Stimulated activated CD8-positive, alpha-beta memory T cell treated with anti-CD3 and anti-CD28 coated beads, Interleukin-15, amount 100 ng/mL, for 24 hours (primary cell): ENCODE measurements at places on chromosomes 2 and 18.

DNA sequence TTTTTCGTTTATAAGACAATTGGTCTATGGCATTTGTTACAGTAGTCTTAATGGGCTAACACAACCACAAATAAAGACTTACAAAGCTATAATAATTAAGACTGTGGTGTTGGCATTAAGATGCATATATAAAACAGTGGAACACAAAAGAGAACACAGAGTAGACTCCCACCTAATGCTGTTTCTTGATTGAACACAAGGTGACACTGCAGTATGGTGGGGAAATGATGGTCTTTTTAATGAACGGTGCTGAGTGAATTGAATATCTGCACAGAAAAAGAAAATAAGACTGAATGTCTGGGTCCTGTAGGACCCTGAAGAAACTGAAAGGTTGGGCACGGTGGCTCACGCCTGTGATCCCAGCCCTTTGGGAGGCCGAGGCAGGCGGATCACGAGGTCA lies 1136.6 kb upstream of the NXPH2 start:
- no peak for DNase-seq

DNA sequence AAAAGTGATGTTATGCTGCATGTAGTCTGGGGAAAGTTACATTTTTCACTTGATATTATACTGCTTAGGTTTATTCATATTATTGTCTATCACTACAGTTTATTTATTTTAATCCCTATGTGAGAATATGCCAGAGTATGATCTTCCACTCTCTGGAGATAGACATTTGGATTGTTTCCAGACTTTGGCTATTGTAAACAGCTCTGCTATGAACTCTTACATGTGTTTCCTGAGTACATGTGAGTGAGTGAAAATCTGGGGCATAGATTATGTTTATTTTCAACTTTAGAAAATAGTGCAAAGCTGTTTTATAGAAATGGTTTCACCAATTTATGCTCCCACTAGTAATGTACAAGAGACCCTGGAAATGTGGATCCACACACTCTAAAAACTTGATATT lies 49.0 kb upstream of the EPAS1 start:
- no peak for DNase-seq

- DNase-seq = no peak
These were observed 15.7 kb upstream of the MYO3B start for GRCh38 chr2:170162271-170162632.

GRCh38 chr18:28088477-28088876 lies 88.5 kb downstream of the CDH2 start:
- DNase-seq = no peak

DNA sequence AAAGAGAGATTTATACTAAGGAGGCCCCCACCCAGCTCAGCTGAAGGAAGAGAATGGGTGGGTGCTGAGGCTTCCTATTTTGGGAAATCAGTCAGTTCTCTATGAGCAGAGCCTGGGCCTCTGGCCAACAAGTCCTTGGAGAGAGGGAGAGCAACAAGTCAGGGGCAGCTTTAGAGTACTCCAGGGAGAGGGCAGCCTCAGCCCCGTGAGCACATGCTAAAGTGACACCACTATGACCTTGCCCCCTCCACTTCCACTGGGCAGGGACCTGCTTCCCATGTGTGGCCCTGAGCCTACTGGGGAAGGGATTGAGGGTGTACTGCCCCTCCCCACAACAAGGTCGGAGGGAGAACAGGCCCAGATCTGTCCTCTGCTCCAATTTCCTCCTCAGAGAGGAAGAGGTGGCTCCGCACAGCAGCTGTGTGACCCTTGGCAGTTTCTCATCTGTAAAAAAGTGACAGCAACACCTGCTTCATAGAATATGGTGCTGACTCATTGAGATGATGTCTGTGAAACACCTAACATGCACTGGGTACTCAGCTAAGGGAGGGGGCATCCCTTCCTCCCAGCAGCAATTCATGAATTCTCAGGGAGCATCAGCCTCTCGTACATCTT lies 72.9 kb downstream of the CLHC1 start:
- DNase-seq = no peak

DNA sequence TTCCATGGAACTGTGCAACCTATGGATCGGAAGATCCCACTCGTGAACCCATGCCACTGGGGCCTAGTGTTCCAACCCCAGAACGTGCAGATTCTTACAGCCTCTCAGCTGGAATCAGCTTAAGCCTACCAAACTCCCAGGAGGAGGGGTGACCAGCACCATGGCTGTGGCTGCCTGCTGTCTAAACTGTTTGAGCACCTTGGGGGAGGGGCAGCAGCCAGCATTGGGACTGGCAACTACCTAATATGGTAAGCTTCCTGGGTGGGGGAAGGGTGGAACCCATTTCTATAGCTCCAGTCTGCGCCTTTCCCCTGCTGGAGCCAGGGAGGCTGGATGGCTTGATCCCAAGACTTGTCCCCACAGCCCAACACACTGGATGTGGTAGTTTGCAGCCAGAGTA lies 10.7 kb upstream of the POLE4 start:
- no peak for DNase-seq

DNA sequence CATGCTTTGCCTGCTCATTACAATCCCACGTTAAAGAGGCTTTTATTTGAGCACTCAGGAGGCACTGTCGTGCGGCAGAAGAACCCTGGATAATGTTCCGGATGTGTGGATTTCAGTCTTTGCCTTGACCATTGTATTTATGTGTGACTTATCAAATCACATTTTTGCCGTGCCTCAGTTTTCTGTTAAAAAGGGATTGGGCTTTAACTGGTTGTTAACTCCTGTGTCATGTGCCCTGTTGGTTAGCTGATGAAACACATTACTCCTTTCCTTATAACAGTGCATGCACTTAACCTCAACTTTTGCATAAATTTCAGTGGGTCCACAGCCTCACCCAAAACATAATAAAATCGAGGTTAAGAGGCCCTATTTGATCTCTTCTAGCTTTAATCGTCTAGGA lies 52.7 kb downstream of the NAB1 start:
- no peak for DNase-seq

DNA sequence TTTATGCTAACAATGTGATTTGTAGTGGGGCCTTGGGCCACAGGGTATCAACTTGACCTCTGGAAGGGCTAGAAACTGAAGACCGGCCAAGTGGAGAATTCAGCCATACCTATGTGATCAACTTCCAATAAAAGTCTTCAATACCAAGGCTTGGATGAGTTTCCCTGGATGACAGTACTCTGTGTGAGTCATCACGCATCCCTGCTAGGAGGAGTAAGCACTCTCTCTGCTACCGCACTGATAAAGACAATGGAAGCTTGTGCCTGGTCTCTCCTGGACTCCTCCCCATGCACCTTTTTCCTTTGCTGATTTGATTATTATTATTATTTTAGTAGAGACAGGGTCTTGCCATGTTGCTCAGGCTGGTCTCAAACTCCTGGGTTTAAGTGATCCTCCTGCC lies 58.1 kb downstream of the SKA1 start:
- no peak for DNase-seq

GRCh38 chr2:118278046-118278445 lies 189.8 kb downstream of the INSIG2 start:
- DNase-seq = no peak

DNA sequence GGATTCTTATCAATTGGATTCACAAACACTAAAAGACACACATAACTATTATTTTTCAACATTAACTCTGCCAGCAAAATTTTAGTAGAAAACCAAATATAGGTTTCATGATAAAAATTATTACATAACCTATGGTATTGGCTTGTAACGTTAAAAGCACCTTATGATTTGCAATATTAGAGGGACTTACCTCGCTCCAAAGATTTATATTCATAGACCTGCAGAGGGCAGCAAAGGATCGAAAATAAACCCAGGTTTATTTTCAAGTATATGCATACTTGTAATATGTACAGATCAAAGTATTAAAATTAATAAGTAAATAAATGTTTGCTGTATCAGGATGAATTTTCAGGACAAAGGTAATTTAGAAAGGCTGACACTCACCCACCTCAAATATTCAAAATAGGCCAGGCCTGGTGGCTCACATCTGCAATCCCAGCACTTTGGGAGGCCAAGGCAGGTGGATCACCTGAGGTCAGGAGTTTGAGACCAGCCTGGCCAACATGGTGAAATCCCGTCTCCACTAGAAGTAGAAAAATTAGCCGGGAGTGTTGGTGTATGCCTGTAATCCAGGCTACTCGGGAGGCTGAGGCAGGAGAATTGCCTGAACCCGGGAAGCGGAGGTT lies 45.3 kb downstream of the LRPPRC start:
- no peak for DNase-seq

DNA sequence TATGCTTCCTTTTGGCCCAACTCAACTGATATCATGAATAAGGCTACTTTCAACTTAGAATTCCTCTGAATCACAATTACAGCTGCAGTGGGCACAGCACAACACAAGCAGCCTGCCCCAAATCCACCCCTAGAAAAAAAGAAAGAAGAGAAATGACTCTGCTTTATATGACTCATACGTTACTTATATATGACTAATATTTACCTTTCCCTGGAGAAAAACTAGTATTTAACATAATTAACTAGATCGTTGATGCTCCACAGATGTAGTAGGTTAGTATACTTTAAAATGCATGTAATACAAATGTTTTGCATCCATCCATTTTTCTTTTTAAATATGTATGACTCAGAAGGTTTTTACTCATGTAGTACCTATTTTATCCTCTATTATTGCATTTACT lies 133.3 kb upstream of the UNC80 start:
- no peak for DNase-seq

DNA sequence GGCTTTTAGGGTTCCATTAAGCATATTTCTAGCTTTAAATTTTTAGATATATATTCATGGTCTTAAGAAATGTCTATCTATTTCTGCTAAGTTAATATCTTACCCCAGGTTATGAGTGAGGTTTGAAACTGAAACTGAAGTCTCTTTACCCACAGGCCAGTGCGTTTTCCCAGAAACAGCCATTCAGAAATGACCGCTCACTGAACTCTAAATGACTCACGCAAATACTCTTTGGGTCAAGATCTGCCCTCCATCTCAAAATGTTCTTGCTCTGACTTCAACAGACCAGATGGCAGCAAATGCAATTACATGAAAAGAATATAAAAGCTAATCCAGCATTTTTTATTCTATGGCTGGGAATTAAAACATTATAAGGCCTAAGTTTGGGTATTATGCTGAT lies 315.2 kb downstream of the TDRD15 start:
- no peak for DNase-seq

DNA sequence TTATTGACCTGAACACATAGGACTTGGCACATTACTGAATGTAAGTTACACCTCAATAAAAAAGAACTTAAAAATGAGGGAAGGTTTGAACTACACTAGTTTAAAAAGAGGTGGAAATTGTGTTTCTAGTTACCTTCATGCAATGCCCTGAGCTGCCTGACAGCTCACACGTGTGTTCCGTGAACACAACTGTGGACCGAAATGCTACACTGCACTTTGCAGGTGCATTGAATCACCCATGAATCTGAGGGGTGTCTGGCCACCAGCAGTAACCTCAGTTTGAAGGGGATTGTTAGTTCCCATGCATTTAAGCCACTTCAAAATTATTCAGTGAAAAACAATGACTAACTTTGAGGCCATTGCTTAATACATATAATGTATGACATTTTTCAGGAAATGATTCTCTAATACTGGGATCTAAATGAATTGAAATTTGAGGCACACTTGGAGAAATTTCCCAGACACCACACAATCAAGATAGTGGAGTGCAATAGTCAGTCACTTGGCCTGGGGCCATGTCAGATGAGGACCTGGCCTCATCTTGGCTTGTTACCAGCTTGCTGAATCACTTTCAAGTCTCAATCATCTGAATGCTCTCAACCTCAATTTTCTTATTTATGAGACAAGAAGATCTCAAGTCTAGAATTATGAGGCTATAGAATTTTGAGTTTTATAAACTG lies 59.3 kb downstream of the MYL12B start:
- no peak for DNase-seq

- DNase-seq = no peak
These were observed 59.0 kb downstream of the E2F6 start for GRCh38 chr2:11406958-11407381.

DNA sequence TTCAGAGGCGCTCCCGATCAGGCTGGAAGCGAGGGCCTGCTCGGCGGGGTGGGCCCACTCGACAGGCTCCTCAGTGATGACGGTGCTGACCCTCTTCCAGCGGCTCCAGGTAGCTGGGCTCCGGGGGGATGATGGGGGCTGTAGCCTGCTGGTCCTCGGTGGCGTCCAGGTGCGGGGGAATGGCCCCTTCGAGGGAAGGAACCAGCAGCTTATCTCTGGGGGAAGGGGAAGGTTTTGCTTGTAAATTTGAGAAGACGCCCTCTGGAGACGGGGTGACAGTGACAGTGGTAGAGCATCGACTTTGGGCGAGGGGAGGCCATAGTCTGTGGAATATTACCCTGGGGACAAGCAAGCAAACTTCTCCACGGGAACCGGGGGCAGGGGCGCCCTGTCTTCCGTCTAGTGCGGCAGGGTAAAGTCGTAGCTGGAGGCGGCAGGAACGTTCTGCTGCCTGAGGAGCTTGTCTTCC lies 891.9 kb upstream of the LRRTM1 start:
- no peak for DNase-seq
